ENCODE measurements at places on chromosomes 4 and X.

DNA sequence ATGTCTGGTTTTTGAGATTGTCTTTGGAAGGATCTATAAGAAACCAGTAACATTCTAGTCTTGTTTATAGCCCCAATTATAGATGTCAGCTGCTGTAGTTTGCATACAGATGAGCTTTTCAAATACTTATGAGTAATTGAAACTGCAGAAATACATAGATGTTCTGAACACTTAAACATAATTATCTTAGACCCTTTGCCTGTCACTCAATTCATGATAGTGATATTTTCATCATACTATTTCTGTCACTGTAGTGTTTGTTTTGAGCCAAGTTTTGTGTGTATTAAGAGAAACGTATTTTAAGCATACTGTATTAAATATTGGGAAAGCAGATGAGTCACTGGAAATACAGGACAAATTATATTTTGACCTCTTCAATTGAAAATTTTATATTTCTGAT lies 69.8 kb upstream of the SMARCA5 start:
- no peak for DNase-seq

DNA sequence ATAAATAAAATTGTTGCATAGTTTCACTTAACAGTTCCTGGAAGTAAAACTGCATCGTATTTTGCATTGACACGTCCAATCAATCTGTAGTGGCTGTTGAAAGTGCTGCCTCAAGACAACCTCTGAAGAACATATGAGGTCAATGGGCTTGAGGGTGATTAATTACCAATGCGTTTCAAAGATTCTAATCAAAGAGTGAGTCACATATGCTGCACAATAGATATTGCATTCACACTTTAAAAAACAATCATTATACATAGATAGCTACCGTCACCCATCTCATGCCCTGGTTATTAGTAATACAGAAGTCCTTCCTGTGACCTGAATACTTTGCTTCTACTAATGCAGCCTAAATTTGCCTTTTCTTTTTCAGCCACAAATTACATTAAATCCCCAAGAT lies 743.3 kb upstream of the SLIT2 start:
- DNase-seq, result no peak

DNA sequence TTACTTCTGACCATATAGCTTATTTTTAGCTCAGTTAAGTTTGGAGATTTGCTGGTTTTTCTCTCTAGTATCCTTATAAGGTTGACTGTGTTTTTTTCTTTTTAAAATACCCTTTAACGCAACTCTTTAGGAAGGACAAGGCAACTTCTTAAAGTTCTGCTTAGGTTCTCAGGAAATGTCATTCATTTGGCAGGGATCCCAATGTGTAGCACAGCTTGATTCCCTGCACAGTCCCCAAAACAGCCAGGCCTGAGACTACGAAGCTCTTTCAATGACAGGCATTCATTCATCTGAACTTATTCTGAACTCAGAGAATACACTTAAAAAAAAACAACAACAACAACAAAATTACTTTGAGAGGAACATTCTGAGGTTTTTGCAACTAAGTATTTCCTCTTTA lies 1765.8 kb downstream of the PCDH7 start:
- DNase-seq, result no peak

GRCh38 chrX:6500719-6501118 lies 34.2 kb downstream of the VCX3A start:
- no peak for DNase-seq

GRCh38 chrX:49308604-49309269 lies 5.3 kb downstream of the GAGE10 start:
- DNase-seq, result peak; percentile 67

DNA sequence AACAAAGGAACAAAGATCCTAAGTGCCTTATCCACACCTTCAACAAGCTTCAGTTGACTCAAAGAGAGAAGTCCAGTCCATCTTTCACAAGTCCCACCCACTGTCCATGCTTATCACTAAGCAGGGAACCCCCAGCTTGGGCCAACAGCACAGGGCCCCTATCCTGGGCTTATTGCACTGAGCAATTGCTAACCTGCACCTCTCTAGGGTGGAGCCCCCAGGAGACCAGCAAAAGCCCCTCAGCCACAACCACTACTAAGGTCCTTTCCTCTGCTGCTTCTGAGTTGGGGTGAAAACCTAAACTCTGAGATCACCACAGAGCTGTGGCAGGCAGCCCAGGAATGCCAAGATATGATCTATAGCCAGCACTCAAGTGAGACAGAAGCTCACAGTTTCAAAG lies 96.7 kb upstream of the PBDC1 start:
- DNase-seq, result no peak

- no peak for DNase-seq
These were observed 35.1 kb downstream of the GEMIN8 start for GRCh38 chrX:13994536-13995080.

GRCh38 chr4:137043184-137043583 lies 489.1 kb downstream of the PCDH18 start:
- no peak for DNase-seq

DNA sequence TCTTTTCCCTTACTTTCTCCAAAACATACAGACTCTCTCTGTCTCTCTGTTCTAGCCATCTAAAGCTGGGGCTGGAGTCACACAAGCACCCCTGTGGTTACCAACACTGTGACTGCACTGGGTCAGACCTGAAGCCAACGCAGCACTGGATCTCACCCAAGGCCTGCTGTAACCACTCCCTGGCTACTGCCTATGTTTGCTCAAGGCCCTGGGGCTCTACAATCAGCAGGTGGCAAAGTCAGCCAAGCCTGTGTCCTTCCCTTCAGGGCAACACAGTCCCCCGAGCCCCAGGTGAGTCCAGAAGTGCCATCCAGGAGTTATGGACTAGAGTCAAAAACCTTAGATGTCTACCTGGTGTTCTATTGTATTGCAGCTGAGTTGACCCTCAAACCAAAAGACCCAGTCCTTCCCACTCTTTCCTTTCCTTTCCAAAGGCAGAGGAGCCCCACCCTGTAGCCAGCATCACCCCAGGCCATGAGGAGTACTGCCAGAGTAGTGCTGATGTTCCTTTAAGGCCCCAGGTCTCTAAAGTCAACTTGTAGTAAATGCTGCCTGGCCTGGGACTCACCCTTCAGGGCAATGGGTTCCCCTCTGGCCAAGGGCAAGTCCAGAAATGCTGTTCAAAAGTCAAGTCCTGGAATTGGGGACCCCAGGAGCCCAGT lies 58.8 kb upstream of the RAP2C start:
- no peak for DNase-seq

GRCh38 chr4:151324752-151325110 lies 674 bp downstream of the SH3D19 start:
- peak; percentile 51 for DNase-seq

- DNase-seq, result no peak
These were observed 207.2 kb upstream of the NPY2R start for GRCh38 chr4:155001251-155001650.

GRCh38 chr4:17497890-17498523 lies 13.9 kb downstream of the QDPR start:
- DNase-seq, result peak; percentile 63

- DNase-seq, result no peak
These were observed 247.0 kb downstream of the C4orf33 start for GRCh38 chr4:129342819-129343408.

DNA sequence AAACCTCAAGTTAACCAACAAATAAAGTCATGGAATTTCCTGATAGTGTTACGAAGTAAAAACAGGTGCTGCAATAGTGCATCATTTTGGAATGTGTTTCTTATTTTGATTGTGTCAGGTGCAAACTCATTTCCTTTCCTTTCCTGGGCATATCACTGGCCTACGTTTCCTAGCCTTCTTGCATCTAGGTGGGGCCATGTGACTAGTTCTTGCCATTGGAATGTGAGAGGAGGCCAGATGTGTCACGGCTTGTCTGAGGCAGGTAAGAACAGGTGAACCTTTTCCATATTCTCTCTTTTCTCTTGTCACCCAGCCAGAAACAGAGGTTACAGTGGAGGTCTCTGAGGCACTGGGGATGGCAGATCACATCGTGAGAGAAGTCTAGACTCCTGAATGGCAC lies 868.0 kb downstream of the RPA4 start:
- DNase-seq, result no peak

GRCh38 chr4:89119836-89120235 lies 8.5 kb downstream of the TIGD2 start:
- DNase-seq, result no peak

DNA sequence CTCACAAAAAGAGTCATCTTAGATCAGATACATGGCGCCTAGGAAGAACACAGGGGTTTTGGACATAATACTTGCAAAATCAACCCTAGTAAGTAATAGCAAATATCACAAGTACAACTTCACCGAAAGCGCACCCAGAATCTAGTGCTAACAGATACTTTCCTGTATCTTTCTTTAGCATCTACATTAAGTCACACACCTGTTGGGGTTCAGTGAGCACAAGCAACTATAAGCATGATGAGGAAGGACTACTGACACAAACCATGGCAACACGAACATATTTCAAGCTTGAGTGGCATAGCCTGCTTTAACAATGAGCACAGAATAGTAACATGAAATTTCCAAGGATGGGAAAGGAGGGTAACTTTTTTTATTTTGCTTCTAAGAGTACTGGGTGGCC lies 116.1 kb downstream of the GPC3 start:
- DNase-seq, result no peak

- no peak for DNase-seq
These were observed 4.8 kb downstream of the HNRNPDL start for GRCh38 chr4:82425478-82425877.

GRCh38 chr4:31294655-31295480 lies 574.7 kb downstream of the PCDH7 start:
- no peak for DNase-seq

DNA sequence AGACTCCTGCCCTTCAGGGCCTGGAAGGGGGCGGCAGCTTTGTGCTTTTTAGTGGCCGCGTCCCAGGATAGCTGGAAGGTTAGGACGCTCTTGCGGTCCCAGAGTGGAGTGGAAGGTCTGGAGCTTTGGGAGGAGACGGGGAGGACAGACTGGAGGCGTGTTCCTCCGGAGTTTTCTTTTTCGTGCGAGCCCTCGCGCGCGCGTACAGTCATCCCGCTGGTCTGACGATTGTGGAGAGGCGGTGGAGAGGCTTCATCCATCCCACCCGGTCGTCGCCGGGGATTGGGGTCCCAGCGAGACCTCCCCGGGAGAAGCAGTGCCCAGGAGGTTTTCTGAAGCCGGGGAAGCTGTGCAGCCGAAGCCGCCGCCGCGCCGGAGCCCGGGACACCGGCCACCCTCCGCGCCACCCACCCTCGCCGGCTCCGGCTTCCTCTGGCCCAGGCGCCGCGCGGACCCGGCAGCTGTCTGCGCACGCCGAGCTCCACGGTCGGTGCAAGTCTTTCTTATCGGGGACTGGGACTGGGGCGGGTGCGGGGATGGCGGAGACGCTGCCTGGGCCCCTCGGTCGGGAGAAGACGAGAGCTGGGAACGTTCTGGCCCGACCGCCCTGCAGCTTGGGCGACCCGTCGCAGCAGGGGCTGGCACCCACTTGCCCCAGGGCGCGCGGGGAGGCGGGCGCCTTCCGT lies at the start of gene EDNRA:
TSS of gene EDNRA (plus strand) at position 207 of the 686 bp plus-strand sequence. CDS start 4,585 bp downstream, outside the sequence.
- peak; percentile 72 for DNase-seq

- no peak for DNase-seq
These were observed 43.7 kb downstream of the TENM3 start for GRCh38 chr4:182286931-182287330.

- DNase-seq, result no peak
These were observed 195.5 kb upstream of the PRPS2 start for GRCh38 chrX:12595720-12596119.

- no peak for DNase-seq
These were observed 8.0 kb upstream of the MAGEB5 start for GRCh38 chrX:26208012-26208411.

DNA sequence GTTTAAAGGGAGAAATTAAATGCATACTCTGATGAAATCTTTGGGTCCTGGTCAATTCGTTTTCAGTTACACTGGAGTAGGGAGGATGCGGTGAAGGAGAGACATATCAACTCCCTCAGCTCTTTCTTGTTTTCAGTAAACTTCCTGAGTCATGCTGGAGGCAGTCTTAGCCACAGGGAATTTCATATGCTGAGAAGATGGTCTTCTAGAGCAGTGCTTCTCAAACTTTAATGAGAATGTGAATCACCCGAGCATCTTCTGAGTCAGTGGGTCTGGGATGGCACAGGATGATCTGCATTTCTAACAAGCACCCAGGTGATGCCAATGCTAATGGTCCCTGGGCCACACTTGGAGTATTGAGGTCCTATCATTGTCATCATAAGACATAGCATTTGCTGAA lies 214.5 kb downstream of the KIT start:
- no peak for DNase-seq

- no peak for DNase-seq
These were observed 6.4 kb upstream of the PROM1 start for GRCh38 chr4:16090096-16090705.

DNA sequence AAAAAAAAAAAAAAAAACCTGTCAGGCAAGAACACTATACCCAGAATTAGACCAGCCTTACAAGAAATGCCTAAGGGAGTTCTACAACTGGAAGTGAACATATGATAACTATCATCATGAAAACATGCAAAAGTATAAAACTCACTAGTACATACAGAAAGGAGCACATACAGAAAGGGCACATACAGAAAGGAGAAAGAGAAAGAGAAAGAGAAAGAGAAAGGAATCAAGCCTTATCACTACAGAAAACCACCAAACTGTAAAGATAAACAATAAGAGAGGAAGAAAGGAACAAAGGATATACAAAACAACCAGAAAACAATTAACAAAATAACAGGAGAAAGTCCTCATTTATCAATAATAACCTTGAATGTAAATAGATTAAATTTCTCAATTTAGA lies 50.4 kb downstream of the PHKA1 start:
- no peak for DNase-seq

GRCh38 chr4:58935332-58935731 lies 1825.1 kb upstream of the IGFBP7 start:
- DNase-seq, result no peak

DNA sequence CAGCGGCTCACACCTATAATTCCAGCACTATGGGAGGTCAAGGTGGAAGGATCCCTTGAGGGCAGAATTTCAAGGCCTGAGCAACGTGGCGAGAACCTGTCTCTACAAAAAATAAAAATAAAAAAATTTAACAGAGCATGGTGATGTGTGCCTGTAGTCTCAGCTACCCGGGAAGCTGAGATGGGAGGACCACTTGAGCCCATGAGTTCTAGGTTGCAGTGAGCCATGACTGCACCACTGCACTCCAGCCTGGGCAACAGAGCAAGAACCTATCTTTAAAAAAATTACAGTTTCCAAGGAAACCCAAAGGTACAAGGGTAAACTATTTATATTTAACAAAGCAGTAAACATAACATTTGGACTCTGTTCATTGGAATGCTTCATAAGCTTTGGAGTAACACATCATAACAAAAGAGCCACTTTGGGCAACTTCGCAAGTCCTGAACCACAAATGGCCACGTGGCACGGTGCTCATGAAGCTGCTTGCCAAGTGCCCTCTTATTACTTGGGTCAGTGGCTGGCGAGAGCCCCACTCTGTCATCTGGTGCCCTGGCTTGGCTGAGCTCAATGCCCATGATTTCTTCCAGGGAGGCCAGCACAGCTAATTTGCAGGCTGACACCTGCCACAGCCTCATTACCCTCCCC lies 165.6 kb downstream of the SH3KBP1 start:
- no peak for DNase-seq

GRCh38 chr4:57013543-57014120 lies 34.9 kb downstream of the POLR2B start:
- no peak for DNase-seq

GRCh38 chr4:67714248-67714583 lies 13.3 kb upstream of the UBA6 start:
- no peak for DNase-seq
